ENCODE measurements at places on chromosomes 5 and 9.
A peak's percentile ranks its signal among the peaks of the same experiment; 100 is the strongest.

DNA sequence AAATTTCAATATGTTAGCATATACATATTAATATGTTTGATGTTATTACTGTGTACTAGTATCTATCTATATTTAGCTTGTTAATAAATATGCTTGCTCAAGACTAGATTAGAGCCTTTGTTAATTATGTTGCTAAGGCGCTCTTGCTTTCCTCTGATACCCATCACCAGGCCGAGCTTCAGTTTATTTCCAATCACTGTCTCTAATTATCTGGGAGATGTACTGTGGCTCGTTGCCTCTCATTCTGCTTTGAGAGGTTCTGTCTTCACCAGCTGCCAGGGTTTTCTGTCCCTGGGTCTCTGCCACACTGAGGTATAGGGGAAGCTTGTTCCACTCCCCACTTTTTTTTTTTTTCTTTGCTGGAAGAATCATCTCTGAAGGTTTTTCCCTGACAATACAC lies 21.0 kb upstream of the TAF11L2 start:
- DNase-seq: no peak

DNA sequence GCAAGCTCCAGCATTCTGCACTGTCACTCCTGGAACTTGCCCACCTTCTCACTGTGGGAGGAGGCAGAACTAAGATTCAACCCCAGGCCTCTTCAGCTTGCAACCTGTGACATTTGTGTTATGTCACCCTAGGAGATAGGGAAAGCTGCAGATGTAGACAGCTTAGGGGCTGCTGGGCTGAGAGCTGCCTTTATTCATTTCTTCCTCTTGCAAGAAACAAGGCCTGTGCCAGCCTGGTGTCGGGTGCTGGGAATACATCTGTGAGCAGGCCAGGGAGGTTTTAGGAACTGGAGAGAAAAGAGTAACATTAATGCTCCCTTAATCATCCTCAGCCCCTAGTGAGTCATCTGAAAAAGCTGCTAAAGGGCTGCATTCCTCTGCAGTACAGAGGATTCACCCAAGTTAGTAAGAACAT lies 101.8 kb downstream of the FGF18 start:
- peak; percentile 37 for DNase-seq

- DNase-seq: no peak
Measured at GRCh38 chr5:88248743-88249540, 19.7 kb downstream of the TMEM161B start.

DNA sequence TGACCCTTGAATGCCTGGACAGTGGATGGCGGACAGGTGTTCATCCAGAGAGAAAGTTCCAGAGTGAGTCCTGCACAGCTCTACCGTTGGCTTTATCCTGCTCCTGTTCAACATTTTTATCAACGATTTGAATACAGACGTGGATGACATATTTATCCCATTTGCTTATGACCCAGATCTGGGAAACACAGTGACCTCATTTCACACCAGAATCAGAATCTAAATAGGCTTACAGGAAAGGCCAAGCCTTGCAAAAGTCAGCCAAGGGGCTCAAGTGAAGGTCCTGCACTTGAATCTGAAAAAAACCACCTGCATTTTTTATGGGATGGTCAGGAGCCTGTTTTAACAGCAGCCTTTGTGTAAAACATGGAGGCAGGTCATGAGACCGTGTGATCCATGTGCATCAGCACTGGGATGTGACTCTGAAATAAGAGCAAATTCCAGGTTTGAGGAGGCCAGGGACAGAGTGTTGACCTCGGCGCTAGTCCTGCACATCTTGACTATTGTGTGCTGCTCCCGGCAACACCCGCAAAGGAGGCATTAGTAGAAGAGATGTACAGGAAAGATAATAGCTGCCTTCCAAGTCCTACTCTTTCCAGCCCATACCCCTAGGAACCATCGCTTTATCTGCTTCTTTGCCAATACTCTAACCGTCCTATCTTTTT lies 18.5 kb downstream of the PDZD2 start:
- DNase-seq: no peak

DNA sequence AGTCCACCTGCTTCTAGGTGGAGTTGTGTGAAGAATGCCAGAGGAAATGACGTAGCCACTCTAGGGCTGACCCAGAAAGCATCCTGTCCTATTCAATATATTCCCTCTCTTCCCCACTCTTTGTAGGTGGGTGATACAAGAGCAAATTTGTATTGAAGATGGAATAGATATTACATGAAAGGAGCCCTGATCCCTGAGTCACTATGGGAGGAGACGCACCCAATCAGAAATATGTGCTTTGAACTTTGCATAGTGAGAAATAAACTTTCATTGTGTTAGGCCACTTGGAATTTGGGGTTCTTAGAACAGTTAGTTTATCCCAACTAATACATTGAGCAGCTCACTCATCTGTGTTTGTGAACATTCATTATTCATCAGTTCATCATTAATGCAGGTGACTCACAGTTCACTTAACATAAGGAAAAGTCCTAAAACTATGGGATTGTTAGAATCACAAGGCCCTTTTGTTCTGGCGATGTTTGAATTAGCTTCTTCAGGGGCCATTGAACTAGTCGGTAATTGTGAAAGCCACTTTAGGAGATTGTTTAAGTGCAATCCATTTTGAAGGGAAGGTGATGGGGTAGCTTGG lies 26.9 kb upstream of the NTRK2 start:
- DNase-seq: no peak

DNA sequence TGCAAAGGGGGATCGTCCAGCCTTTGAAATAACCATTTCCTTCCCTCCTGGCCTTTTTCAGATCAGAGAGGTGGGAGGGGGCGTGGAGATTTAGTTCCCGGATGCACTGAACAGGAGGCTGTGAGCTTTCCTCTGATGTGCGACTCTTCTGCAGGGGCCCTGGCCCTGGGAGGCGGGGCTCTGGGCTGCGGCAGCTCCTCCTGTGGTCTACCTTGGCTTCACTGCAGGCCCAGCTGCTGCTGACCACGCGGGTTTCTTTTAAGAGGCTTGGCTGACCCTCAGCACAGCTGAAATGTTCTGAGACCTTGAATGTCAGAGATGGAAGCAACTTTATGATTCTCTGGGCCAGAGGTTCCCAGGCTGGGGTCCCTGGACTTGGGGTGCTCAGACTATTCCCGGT lies 27.0 kb upstream of the COL15A1 start:
- DNase-seq: no peak

DNA sequence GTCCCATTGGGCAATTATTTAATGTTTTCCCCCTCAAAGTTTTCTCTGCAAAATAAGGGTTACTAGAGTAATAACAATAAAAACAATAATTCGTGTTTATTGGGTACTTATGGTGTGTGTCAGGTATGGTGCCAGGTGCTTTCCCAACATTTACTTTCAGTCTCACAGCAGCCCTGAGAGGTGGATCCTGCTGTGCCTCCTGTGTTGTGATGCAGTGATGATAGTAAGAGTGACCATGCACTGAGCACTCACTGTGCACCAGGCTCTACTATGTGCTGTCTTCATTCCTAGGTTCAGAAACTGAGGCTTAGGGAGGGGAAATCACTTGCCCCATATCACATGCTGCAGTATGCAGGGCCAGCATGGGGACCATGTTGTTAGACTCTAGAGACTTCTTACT lies 15.5 kb downstream of the OTULINL start:
- DNase-seq: no peak

GRCh38 chr5:168215646-168216045 lies 75.8 kb upstream of the WWC1 start:
- no peak for DNase-seq

GRCh38 chr5:115262321-115263077 lies at the start of gene PGGT1B:
Gene PGGT1B (minus strand): TSS chr5:115262877. CDS start chr5:115262851, 26 bp downstream.
- peak; percentile 74 for DNase-seq

DNA sequence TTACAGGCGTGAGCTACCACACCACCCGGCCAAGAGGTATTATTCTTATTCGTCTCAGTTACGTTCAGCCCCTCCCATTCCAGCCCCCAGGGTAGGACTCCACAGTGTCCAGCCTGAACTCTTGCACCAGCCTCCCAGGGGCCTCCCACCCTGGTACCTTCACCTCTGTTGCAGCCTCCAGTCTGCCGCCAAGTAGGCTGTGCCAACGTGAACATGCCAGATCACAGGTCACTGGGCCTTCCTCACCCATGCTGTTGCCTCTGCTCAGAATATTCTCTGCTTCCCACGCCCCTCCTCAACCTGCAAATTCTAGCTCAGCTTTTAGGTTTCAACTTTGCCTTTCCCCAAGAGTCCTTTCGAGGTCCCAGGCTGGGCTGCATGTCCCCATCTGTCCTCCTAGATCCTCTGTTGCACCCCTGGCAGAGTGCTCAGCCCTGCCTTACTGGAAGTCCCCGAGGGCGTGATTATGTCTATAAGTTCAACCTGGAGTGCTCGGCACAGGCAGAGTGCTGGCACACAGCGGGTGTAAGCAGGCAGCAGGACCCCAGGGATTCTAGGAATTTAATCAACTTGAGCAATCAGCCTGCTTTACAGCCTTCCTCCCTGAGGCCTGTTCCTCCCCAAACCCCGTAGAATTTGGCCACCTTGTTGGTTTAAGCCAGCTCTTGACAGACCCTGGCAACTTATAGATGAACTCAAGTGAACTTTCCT lies 13.1 kb upstream of the STXBP1 start:
- no peak for DNase-seq

DNA sequence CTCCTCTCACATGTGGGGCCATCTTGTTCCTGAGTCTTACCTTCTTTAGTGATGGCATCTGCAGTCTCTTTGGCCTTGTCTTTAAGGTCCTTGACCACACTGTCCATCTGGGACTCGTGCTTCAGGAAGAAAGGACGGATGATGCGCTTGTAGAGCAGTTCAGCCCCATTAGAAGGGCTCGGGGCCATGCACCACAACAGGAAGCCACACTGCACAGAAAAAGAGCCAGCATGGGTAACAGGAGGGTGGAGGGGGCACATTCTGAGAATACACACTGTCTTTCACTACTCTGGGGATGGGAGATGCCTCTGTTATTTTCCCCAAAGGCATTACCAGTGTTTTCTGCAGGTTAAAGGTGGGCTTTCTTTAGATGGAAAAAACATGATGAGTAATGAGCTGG lies 25.9 kb downstream of the SRP19 start:
- no peak for DNase-seq

GRCh38 chr9:128020692-128021091 lies 39.9 kb upstream of the EEIG1 start:
- no peak for DNase-seq

- DNase-seq: no peak
Measured at GRCh38 chr5:159804121-159804520, 112.2 kb upstream of the ADRA1B start.

GRCh38 chr5:37637165-37637845 lies 202.5 kb downstream of the GDNF start:
- DNase-seq: no peak

GRCh38 chr5:59665086-59665831 lies 228.3 kb downstream of the PDE4D start:
- DNase-seq: peak; percentile 13

DNA sequence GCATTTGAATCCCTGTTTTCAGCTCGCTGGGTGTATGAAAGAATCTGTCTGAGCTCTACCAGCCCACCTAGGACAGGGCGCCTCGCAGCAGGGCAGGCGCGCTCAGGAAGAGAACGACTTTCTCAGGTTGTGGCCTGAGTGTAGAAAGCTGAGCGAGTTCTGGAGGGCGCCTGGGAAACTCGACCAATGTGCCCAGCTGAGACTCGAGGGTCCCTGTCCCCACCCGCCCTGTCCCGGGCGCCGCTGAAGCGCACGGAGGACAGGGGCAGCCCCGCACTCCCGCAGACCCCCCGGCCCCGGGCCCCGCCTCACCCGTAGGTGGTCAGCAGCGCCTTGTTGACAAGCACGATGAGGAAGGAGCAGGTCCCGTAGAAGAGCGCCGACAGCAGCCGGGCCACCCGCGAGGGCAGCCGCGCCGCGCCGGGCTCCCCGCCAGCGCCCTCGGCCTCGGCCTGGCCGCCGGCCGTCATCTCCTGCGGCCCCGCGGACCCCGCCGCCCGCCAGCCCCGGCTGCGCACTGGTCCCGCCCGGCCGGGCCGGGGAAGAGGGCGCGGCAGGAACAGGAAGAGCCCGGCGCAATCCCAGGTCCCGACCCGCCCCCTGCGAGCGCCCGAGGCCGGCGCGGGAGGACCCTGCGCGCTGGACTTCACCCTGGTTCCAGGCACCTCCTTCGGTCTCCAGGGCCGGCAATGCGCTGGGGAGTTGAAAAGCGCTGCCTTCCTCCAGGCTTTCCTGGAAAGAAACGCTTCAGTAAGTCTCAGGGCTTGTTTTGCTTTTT lies at the start of gene SLC35D2:
SLC35D2 (minus strand) TSS at position 547 of the 778 bp plus-strand sequence; CDS start at position 470, 77 bp downstream.
- DNase-seq: peak; percentile 72

DNA sequence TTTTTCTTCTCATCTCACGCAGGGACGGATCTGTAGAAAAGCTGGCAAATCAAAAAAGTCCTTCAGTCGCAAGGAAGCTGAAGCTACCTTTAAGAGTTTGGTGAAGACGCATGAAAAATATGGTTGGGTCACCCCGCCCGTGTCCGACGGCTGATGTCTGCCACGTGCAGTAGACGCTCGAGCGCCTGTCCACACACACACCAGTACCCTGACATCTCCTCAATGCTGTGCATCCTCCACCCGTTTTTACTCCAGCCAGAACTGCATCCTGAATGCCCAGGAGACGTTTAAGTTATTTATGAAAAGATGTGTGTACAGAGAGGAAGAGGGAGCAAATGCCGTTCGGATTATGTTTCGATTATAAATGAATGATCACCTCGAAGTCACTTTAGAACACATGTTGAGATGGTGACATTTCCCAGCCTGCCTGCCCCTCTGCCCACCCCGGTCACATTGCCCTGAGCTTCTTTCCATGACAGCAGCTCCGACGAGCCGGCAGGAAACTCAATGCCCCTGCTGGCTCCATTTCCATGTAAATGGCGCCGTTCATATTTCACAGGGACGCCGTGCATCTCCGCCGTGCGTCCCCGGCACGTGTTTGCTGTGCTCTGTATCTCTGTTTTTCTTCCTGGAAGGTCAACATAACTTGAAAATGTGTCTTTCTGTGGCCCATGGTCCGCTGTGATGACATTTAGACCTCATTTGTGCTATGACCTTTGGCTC lies 42.7 kb downstream of the UBE2QL1 start:
- no peak for DNase-seq

DNA sequence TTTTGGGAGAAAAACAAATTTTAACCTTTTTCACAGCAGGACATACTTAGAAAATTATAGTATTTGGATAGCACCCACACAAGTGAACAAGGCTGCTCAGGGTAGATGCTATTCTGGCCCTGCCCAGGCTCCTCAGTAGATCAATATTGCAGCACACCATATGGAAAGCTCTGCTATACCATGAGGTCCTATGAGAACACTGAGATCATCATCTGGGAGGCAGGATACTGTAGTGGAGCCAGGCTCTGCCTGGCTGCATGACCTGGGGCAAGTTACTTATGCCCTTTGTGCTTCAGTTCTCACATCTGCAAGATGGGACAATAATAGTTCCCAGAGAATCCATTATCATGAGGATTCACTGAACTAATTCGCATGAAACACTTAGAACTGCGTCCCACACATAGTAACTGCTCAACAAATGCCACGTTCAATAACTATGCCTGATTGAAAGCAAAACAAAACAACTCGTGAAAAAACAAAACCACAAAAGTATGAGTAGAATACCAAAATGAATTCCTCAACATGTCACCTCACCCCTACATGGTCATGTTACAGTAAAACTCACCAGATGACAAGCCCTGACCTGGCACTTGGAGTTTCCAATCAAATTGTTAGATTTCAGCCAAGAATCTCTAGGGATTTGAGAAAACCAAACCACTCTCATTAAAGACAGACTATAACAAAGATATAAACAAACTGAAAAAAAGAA lies 31.9 kb downstream of the ARSB start:
- no peak for DNase-seq
